ENCODE measurements at places on chromosomes 7 and 10.

DNA sequence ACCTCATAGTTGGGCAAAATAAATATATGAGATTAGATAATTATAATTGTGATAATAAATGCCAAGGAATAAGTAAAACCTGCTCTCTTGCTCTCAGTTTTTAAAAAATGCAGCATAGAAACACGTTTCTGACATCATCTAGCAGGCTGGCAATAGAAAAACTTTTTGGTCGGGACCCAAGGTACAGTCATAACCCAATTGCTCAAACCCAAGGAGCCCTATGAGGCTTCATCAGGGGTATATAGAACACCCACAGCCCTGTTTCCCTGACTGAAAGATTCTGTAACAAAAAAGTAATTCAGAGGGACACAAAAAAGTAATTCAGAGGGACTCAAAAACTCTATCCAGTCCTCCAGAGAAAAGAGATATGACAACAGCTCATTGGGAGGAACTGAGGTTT is 3.8 kb downstream of the PDE1C start:
- no peak for DNase-seq

DNA sequence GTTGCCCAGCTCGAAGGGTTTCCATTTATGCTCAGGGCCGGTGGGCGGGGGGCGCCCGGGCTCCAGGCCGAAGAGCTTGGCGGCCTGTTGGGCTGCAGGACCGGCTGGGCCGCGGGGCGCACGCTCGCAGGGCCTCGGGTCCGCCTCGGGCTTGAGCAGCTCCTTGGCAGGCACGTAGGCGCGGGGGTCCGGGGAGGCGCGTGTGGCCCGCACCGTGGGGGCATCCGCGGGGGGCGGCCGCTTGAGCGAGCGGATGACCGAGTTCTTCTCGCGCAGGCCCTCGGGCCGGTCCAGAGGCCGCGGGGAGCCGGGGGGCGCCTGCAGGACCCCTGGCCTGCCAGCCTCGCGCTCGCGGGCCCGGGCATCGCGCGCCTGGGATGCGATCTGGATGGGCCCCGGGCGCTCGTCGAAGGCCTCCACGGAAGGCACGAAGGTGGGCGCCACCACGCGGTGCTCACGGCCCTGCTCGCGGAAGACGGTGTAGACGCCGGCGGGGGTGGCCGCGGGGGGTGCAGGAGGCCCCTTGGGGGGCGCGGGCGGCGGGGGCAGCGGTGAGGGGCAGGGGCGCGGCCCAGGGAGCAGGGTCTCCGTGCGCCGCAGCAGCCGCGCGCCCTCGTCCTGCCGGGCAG is 35.2 kb downstream of the TNRC18 start:
- no peak for DNase-seq

DNA sequence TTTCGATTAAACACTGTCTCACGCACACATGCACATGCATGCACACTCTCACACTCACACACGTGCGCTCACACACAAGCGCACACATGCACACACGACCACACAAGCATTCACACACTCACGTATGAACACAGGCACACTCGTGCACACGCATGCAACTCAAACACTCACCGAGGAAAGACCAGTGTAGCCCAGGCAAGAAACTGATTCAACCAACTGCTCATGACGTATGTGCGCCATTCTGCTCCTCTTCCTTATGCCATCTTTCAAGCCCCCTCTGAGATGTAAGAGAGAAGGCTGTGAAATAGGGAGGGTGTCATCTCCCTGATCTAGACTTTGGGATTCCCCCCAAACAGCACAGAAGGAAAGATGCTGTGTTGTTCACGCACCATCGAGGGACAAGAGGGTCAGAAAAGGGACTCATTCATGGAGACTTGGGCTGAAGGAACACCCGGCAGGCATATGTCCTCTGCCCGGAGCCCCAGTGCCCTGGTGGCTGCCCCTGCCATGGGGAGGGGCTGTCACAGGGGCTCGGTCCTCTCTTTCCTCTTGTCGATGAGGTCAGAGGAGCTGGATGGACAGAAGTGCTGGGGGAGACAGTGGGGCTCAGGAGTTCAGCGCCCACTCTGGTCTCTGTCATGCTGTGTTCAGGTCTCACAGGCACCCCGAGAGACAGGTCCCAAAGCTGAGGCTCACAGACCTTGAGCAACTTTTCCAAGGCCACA is 130.1 kb upstream of the SHH start:
- no peak for DNase-seq

- DNase-seq: no peak
These were observed 40.0 kb upstream of the EIF4H start for GRCh38 chr7:74134117-74134620.

GRCh38 chr10:89540420-89540949 is 5.1 kb upstream of the SLC16A12 start:
- no peak for DNase-seq

- DNase-seq: no peak
These were observed 34.8 kb downstream of the TRDMT1 start for GRCh38 chr10:17166699-17167098.

- DNase-seq: no peak
These were observed 1213.7 kb downstream of the GATA3 start for GRCh38 chr10:9268176-9268575.

DNA sequence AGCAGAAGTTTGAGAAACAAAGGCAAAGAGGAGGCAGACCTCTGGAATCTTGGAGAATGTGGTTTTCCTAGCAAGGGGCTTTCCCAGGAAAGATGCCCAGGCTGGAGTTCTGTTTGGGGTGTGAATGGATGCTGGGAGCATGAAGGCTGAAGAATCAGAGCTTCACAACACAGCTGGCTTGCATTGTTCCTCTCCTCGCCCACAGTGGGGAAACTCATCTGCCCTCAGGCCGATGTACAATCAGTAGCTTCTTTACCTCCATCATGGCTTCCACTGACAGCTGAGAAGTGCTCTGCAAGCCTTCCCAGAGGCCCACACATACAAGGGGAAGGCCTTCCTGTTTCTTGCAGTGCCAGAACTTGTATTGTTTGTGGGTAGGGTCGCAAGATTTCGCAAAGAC is 90.8 kb upstream of the HECTD2 start:
- DNase-seq: no peak

DNA sequence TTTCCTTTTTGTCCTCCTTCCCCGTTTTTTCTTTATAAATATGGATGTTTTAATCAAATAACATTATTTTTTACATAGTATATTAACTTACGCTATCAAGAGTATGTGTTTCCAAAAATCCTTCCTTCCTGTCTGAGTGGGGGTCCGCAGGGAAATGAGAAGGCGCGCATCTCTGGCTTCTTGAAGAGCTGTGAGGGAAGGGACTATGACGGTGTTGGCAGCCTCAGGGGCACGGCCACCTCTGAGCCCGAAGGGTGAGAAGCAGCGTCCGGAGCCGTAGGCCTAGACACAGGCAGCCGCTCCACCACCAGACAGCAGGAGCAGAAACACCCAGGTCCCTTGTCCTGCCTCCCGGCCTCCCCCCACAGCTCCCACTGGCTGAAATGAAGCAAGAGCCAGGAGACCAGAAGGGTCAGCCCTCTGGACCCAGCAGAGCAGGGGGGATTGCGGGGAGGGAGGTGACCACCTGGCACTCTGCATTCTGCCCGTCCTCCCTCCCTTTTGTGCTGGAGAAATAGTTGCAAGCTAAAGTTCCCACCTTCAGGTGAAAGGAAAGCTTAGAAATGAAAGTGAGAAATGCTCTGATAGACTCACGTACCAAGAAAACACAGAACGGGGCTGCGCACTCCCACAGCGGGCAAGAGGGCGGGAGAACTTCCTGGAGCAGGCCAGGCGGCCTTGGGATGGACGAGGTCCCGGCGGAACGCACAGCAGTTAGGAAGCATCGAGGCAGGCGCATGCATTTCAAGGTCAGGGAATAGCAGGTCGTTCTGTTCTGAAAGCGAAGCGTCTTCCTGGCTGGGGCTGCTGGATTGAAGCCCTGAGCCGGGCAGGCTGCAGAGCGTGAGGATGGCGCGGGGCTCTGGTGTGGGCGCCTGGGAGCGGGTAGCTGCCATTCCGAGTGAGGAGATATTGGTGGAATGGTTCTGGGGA is 105.5 kb downstream of the GALNT11 start:
- no peak for DNase-seq

- DNase-seq: no peak
These were observed 384.2 kb upstream of the FOXK1 start for GRCh38 chr7:4297918-4298219.

DNA sequence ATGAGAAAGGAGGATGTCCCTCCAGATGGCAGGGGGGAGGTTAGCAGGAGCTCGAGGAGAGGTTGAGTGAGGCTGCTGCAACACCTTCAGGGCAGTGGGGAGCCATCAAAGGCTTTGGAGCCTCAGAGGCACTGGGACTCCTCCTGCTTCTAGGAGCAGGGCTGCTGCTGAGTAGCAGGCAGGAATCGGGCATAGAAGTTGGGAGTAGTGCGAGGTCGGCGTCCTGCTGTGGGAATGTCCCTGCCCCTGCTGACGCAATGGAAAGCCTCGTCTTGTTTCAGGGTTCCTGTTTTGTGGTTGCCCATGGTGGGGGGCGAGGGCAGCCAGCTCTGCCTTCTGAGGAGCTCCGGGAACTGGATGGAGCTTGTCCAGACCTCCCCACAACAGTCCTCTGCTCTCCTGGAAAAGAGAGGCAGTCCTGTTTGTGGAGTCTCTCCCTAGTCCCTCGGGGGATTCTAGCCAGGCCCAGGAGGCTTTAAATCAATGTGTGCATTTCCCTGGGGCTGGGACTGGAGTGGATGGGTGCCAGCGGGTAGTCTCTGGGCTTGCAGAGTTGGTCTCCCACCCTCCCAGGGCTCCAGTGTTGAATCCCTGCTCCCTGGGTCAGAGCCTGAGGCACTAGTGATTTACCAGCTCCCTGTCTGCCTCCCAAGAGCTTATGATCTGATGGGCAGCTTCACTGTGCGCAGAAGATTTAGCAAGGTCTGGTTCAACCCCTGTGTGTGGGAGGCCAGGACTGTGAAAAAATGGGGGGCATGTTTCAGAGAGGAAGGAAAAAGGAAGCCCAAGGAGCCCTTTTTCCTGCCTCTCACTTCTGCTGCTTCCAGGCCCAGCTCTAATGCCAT is 98.7 kb upstream of the PPIF start:
- no peak for DNase-seq

DNA sequence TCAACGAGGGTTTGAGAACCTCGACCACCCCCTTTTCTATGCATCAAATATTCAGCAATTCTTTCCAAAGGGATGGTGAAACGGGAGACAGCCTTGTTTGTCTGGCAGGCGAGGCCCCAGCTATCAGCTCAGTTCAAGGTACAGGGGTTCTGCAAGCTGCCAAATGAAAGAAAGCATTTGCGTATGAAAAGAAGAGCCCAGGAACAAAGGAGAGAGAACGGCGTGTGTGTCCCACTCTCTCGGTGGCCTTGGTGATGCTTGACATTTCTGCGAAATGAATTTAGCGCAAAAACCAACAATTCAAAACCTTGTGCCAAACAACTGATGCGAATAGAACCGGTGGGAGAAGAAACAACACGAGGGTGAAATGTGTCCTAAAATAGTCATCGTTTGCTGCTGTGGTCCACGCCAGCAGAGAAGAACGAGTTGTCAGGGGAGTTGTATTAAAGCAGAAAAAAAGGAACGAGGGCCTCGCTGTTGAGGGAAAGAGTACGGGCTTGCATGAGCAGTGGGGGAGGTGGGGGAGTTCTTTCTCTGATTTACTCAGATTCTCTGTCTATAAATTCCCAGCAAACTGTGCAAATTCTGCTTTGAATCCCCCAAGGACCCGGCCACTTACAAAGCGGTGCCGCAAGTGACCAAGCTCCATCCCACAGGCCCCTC is 97.7 kb downstream of the TMEM130 start:
- DNase-seq: no peak

- DNase-seq: no peak
These were observed 1.5 kb upstream of the ZNF438 start for GRCh38 chr10:31033147-31033546.

- DNase-seq: no peak
These were observed 29.9 kb upstream of the HBP1 start for GRCh38 chr7:107138696-107139420.

DNA sequence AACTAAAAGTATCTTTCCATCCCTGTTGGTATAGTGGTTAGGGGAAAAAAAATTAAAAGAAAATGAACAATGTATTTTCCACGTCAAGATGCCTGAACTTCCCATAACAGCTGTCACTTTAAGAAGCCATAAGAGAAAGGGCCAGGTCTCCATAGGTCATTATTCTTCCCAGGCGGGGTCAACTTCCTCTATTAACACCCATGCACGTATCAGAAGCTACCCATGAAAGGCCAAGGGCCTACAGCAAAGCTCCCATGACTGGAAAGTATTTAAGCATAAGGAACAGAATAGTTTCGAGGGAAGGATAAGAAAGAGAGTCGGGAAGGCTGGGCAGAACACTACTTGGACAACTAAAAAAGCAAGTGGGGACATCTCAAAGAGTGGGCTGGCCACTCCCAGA is 40.1 kb downstream of the RBM28 start:
- DNase-seq: no peak

DNA sequence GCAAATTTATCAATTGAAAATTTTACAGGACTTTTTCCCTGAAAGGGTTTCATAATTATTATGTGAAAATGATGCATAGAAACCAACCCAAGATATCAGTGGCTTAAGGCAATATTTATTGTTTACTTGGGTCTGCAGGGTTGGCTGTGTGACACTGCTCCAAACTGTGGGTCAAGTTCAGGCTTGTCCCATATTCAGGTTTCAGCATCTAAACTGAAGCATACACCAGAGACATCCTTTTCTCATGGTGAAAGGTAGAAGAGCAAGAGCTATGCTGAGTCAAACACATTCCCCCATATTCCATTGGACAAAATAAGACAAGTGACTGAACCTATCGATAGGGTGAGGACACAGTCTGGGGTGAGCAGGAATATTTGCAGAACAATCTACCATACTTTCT is 110.9 kb downstream of the MAPK8 start:
- no peak for DNase-seq

- no peak for DNase-seq
These were observed 24.9 kb downstream of the NUDT1 start for GRCh38 chr7:2266911-2267310.

- no peak for DNase-seq
These were observed 118.1 kb downstream of the MYOF start for GRCh38 chr10:93363891-93364648.

DNA sequence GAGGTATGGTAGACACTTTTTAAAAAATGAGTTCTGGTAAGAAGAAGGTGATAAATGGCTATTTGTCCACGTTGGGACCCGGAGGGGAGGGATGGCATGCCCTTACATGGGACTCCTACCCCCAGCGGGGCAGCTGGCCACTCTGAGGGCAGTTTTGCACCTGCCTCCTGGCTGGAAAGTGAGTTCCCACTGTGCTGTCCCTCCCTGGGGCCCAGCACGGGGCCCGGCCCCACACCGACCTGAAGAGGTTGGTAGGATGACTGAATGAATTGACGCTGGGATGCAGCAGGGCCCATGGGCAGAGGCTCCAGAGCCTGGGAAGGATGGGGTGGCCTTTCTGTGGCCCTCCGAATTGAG is 601 bp upstream of the AEBP1 start:
- no peak for DNase-seq

DNA sequence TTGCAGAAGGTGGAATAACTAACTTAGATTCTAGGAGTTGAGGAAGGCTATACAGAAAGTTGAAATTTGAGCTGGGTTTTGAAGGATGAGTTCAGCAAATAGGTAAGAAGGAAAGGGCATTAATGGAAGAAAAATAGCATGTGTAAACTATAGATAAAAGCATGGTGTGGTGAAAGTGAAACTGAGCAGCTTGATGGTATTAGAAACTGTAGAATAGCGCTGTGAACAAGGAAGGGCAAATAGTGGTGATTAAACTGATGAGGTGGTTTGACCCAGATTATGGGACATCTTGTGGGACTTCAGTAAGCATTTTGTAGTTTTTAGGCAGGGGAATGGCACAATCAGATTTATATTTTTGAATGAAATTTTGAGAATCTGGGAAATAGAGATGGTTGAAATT is 90.5 kb downstream of the EXOC6 start:
- no peak for DNase-seq

GRCh38 chr10:74117738-74118137 is 32.9 kb downstream of the AP3M1 start:
- no peak for DNase-seq

All from NCI-H2227 treated with DMSO at 0.1 percent for 48 hours (cell line).